ENCODE measurements at places on chromosomes 5 and 9. TPM values are rescaled to one million over a fixed set of nuclear protein-coding genes. Genes with fewer than 3 reads are reported as not detected.

GOLM1 gene
- 15.4 TPM for total RNA-seq

PCDHGA1 gene
- 0.46 TPM for total RNA-seq

- H3K4me1 ChIP-seq = no peaks in the 10 kb centered on the region
- no peak overlapping the region for H3K4me3 ChIP-seq
- H3K36me3 ChIP-seq = no peaks in the 10 kb centered on the region
Measured at GRCh38 chr5:40594811-40595210, 84.9 kb upstream of the PTGER4 start.

DNA sequence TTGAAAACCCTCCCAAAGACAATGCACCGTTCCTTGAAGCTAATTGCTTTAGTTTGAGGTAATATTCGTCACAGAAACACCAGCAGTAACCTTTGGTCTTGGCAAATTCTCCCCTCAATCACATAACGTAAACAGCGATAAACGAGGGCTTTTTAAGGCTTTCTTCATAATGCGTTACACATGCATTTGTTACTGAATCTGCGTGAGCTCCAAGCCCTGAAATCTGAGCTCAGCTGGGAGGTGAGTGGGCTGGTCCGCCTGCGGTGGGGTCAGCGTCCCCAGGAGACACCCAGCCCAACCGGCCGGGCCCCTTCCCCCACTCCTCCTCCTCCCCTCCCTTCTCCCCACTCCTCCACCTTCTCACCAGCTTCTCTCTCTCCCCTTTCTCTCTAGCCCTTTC lies 91.1 kb downstream of the BARX1 start:
- no peak for DNase-seq
- peaks cover 28% of the 10 kb centered on the region for H3K27me3 ChIP-seq
- H3K4me3 ChIP-seq = no peak overlapping the region
- H3K27ac ChIP-seq = no peak overlapping the region
- H3K36me3 ChIP-seq = no peaks in the 10 kb centered on the region

DNA sequence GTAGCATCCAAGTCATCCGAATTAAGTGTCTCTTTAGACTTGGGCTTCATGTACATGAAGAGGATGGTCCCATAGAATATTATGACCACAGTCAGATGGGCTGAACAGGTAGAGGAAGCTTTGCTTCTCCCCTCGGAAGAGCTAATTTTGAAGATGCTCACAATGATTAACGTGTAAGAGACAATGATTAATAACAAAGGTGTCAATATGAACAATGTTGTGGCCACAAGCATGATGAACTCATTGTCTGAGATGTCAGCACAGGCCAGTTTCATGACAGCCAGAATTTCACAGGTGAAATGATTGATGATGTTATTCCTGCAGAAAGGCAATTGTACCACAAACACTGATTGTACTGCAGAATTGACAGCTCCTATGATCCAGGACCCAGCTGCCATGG lies 626 bp downstream of the OR13C2 start:
- H3K4me3 ChIP-seq = no peak overlapping the region
- no peaks in the 10 kb centered on the region for H3K4me1 ChIP-seq
- no peaks in the 10 kb centered on the region for H3K27me3 ChIP-seq
- H3K36me3 ChIP-seq = no peaks in the 10 kb centered on the region
- DNase-seq = no peak
- H3K27ac ChIP-seq = no peak overlapping the region

ANKH gene
- total RNA-seq = 67.2 TPM

- DNase-seq = no peak
- H3K4me3 ChIP-seq = no peak overlapping the region
- no peak overlapping the region for H3K27ac ChIP-seq
- H3K36me3 ChIP-seq = no peaks in the 10 kb centered on the region
Measured at GRCh38 chr5:73129143-73129542, 8.8 kb downstream of the TMEM171 start.

DNA sequence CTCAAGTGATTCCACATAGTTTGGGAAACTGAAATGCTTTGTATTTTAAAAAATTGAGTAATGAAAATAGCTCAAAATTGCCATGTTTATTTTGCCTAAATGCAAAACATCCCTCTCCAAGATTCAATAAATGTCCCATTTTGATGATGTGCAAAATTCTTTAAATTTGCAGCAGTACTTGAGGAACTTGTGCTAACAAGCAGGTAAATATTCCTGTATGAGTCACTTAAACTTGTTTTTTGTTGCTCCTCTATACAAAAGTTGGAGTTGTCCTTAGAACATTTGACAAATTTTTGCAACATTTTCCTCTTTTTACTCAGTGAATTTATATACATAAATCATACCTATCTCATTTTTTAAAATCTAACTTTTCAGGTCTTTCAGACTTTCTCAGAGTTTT lies 280.2 kb downstream of the CDH12 start:
- no peak overlapping the region for H3K27ac ChIP-seq
- no peaks in the 10 kb centered on the region for H3K27me3 ChIP-seq
- H3K36me3 ChIP-seq = no peaks in the 10 kb centered on the region

- no peaks in the 10 kb centered on the region for H3K27me3 ChIP-seq
- H3K36me3 ChIP-seq = no peaks in the 10 kb centered on the region
- no peak overlapping the region for H3K27ac ChIP-seq
Measured at GRCh38 chr9:72674961-72675360, 153.6 kb downstream of the TMC1 start.

GRCh38 chr5:59484618-59485017 lies 408.9 kb downstream of the PDE4D start:
- no peak overlapping the region for H3K27ac ChIP-seq
- no peak overlapping the region for H3K4me3 ChIP-seq
- no peaks in the 10 kb centered on the region for H3K4me1 ChIP-seq
- H3K36me3 ChIP-seq = no peaks in the 10 kb centered on the region
- no peak for DNase-seq

DNA sequence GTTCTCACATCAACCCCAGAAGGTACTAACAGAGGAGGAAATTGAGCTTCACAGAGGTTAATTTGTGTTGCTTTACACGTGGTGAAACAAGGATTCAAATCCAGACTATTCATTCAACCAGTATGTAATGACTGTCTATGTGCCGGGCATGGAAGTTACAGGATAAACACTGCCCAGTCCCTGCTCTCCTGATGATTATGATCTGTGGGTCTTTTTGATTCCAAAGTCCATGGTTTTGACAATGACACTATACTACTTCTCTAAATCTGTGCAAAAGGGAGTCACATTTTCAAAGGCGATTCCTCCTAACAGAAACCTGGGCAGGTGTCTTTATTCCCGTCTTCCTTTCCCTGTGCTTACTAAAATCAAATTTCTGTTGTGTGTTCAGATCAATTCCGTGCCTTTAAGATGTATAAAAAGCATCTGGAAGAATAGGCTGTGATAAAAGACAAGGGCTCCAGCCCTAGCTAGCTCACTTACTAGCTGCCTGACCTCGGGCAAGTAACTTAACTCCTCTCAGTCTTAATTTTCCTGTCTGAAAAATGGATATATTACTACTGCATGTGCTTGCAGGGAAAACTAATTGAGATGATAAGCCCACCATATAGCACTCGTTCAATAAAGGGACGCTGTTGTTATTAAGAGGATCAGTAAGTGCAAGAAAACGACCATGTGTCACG lies 970 bp upstream of the CREBRF start:
- peaks cover 20% of the 10 kb centered on the region for H3K4me1 ChIP-seq
- H3K27ac ChIP-seq = peak overlapping the region; percentile 30
- H3K4me3 ChIP-seq = peak overlapping the region; percentile 99
- H3K36me3 ChIP-seq = no peaks in the 10 kb centered on the region
- DNase-seq = no peak

DNA sequence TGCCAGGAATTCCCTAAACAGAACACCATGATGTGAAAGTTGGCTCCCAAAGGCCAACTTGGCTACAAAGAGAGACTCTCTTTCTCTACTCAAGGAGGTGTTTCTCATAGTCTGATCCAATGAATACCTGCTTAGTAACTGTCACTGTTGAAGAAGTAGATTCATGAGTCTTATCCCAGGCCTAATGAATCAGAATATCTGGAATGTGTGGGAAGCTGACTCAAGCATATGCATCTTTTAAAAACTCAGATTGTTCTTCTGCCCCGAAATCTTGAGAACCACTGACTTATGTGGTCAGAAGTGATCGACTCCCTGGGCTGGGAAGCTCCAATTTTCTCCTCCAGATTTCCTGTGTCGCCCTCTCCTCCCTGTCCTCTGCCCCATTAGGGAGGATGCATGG lies 345.6 kb downstream of the PLK2 start:
- no peak overlapping the region for H3K27ac ChIP-seq
- no peaks in the 10 kb centered on the region for H3K4me1 ChIP-seq
- no peak for DNase-seq
- peaks cover 4% of the 10 kb centered on the region for H3K27me3 ChIP-seq
- H3K36me3 ChIP-seq = no peaks in the 10 kb centered on the region

All from upper lobe of right lung (tissue), 1 donor.